ENCODE measurements at places on chromosomes 16 and 17. TPM values are rescaled to one million over a fixed set of nuclear protein-coding genes. Genes with fewer than 3 reads are reported as not detected.

GP2 gene
- 0.18 TPM for total RNA-seq

RRAD gene
- 11.8 TPM for total RNA-seq

KRTAP9-4 gene
- not detected for total RNA-seq

SLC38A8 gene
- total RNA-seq: not detected

CACNG3 gene
- not detected for total RNA-seq

KREMEN2 gene
- not detected for total RNA-seq

- no peak for DNase-seq
These were observed 112.1 kb downstream of the C16orf78 start for GRCh38 chr16:49485663-49486062.

- no peak for DNase-seq
These were observed 24.2 kb upstream of the ABCA3 start for GRCh38 chr16:2364638-2365210.

DNA sequence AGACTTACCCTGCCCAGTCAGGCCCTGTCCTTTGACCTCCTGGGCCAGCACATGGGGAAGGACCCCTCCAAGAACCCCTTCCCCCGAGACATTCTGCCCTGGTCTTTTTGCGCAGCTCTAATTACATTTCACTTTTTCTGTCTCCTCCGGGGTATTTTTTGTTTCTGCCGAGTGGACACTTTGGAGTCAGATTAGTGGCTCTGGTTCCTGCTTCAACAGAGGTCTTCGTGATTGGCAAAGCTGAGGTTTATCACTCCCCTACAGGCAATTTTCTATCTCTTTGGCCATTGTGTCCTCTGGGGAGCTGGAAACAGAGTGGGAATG lies 23.5 kb downstream of the ANKRD40 start:
- DNase-seq: no peak

- DNase-seq: no peak
These were observed 585 bp downstream of the AP1G1 start for GRCh38 chr16:71807905-71808592.

DNA sequence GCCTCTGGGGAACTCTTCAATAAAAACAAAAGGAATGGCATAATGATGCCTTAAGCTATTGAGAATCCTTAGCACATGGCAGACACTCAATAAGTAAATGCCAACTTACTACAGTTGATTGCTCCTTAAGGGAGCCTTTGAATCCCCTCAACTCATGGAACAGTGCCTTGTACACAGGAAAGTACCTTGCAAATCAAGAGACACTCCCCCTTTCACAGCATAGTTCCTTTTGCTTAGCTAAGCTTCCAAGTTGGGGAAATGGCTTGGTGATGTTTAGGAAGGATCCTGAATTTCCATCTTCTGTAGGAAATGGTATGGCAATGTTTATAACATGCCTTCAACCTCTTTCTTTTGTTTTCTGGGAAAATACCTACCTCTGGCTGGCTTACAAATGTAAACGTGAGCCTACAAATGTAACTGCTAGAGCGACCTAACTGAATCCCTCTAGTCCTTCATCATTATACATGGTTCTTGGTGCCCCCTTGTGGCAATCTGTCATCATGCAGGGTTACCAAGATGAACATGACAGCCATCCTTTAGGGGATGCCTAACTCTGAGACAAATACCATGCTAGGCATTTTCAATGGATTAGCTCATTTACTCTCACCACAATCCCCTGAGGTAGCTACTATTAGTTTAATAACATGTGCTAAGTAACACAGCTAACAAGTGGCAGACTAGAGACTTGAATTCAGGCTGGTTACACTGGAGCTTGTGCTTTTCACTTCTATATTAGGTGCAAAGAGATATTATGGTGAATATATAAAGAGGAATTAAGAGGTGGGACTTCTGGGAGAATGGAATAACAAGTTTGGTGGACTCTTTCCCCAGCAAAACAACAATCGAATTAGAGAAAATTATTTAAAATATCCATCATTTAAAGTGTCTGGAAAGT lies 65.0 kb downstream of the MMD start:
- DNase-seq: peak; percentile 50

DNA sequence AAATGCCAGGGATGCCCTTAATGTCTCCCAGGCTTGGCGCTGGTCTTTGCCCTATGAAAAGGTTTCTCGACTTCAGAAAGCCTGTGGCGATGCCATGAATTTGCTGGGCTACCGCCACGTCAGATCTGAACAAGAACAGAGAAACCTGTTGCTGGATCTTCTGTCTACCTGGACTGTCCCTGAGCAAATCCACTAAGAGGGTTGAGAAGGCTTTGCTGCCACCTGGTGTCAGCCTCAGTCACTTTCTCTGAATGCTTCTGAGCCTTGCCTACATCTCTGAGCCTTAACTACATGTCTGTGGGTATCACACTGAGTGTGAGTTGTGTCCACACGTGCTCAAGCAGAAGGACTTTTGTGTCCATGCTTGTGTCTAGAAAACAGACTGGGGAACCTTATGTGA lies 11.4 kb downstream of the CHST4 start:
- DNase-seq: no peak

DNA sequence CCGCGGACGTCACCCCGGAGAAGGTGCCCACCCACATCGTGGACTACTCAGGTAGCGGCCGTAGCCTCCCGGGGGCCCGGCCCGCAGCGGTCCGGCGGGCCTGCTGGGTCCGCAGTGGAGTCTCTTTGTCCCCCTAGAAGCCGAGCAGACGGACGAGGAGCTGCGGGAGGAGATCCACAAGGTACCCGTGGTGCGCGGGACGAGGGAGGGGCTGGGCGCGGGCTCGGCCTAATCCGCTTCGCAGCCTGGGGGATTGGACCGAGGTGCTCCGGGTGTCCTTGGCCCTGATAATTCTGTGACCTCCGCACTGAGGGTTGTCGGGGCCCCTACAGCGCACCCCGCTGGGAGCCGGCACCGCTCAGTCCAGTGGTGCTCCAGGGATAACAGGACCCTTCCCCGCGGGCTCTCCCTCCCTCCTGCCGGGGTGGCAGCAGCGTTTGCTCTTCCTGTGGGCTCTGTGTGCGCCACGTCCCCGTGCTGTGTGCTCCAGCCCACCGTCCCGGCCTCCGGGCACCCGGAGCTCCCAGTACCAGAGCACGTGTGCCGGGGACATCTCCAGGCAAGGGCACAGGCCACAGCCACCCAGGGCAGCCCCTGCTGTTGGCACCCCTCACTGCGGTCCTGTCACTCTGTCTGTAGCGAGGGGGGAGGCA lies 713 bp downstream of the RHOT2 start:
- DNase-seq: no peak

- DNase-seq: no peak
These were observed 97.1 kb downstream of the SHISA9 start for GRCh38 chr16:12998361-12999085.

- no peak for DNase-seq
These were observed 42.9 kb downstream of the DCUN1D3 start for GRCh38 chr16:20857281-20857680.

- no peak for DNase-seq
These were observed 89.5 kb downstream of the CDH11 start for GRCh38 chr16:65032387-65032786.

DNA sequence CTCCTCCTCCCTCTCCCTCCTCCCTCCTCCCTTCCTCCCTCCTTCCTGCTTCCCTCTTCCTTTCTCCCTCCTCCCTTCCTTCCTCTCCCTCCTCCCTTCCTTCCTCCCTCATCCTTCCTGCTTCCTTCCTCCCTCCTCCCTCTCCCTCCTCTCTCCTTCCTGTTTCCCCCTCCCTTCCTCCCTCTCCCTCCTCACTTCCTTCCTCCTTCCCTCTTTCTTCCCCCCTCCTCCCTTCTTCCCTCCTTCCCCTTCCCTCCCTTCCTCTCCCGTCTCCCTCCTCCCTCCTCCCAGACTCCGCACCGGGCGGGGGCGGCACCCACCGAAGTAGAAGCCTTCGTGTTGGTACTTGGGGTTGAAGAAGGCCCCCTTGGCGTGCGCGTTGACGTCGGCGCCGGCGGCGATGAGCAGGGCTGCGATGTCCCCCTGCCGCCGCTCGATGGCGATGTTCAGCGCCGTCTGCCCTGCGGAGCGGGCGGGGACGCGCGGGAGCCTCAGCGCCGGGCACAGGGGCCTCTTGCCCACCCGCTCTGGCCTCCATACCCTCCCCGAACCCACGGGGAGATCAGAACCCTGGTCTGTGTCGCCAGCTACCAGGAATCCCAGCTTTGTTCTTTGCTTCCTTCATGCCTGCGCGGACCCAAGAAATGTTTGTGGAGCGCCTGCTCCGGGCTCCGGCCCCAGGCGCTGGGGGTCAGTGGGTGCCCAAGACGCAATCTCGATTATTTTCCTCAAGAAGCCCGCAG lies 22.2 kb downstream of the TRPV3 start:
- DNase-seq: peak; percentile 69

DNA sequence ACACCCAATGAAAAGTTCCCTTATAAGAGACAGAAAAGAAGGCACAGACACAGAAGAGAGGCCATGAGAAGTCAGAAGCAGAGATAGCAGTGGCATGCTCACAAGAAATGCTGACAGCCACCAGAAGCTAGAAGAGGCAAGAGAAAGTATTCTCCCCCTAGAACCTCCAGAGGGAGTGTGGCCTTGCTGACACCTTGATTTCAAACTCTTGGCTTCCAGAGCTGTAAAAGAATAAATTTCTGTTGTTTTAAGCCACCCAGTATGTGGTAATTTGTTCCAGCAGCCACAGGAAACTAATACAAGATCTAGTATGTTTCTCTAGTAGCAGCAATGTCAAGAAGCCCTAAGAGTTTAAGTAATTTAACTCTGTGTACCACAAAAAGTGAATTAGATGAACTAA lies 87.2 kb upstream of the NOG start:
- DNase-seq: no peak
